Stimulated activated CD8-positive, alpha-beta memory T cell treated with anti-CD3 and anti-CD28 coated beads, Interleukin-2, amount 100 ng/mL, for 48 hours (primary cell): ENCODE measurements at places on chromosomes 7 and 10.

- no peak for DNase-seq
Measured at GRCh38 chr10:125214283-125214570, 53.9 kb upstream of the CTBP2 start.

- DNase-seq: no peak
Measured at GRCh38 chr7:26629696-26630095, 234.7 kb downstream of the SKAP2 start.

- no peak for DNase-seq
Measured at GRCh38 chr10:132162021-132162531, 24.7 kb upstream of the DPYSL4 start.

GRCh38 chr10:74576586-74576985 is 249.8 kb upstream of the KAT6B start:
- DNase-seq: no peak

DNA sequence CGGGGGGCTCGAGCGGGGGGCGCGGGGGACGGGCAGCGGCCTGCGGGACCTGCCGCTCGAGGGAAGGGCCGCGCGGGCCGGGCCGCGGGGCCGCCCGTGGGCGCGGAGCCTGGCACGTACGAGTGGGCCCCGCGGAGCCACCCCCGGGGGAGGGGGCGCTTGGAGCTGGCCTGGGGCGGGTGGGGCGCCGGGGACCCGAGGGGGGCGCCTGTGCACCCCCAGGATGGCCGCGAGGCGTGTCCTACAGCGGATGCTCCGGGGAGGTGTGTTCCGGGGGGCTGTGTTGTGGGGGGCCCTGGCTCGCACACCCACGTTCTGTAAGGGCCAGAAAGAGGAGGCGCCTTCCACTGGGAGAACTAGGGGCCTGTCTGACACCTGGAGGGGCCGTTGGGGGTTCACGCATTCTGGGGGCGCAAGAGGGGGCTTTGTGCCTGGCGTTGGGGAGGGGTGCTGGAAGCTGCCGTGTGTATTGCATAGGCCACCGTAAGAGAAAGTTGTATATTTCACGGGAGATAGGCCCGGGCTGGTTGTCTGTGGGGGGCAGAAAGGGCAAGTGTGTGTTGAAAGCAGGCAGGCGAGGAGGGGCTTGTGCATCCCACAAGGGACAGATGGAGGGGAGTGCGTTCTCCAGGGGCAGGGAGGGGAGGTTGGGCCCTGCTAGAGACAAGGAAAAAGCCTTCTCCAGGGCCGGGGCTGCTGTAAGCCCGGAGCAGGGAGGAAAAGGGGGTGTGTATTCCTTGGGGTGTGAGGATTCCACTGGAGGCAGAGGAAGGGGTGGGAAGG is 663 bp downstream of the VPS37D start:
- no peak for DNase-seq

DNA sequence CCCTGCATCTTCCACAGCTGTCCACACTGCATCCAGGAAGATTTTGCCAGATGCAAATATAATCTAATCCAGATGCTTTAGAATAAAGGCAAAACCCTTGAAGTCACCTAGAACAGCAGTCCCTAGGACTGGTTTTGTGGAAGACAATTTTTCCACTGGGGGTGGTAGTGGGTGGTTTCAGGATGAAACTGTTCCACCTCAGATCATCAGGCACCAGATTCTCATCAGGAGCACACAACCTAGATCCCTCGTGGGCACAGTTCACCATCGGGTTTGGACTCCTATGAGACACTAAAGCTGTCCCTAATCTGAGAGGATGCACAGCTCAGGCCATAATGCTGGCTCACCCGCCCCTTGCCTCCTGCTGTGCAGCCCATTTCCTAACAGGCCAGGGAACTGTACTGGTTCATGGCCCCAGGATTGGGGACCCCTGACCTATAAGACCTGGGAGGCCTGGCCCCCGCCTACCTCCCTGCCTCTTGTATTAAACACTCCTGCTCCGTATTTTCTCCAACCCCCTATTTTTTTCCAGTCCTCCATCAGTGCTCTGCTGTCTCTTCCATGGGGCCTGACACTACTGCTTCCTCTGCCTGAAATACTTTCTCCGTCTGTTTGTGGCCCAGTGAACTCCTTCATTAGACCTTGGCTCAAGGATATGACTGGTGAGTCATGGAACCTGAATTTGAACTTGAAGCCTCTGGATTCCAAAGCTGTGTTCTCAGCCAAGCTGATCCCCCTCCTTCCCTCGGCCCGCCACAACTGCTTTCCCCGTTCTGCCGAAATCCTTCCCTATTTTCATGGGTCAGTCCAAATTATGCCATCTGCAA is 79.9 kb upstream of the RHEB start:
- no peak for DNase-seq

- DNase-seq: no peak
Measured at GRCh38 chr10:43928425-43928968, 279.8 kb upstream of the ZNF32 start.
